Large intestine (tissue), 12 donors: ENCODE measurements at places on chromosomes 5 and 9. TPM values are rescaled to one million over a fixed set of nuclear protein-coding genes. Genes with fewer than 3 reads are reported as not detected.

CNTNAP3 gene
- polyA plus RNA-seq: 3.4 TPM

TESK1 gene
- 53.3 TPM for polyA plus RNA-seq

OR1J2 gene
- polyA plus RNA-seq: not detected

ARL14EPL gene
- not detected for polyA plus RNA-seq

SLC4A9 gene
- 0.22 TPM for polyA plus RNA-seq

PCDHB10 gene
- 2.9 TPM for polyA plus RNA-seq

ASS1 gene
- 704 TPM for polyA plus RNA-seq

SMC2 gene
- polyA plus RNA-seq: 17.4 TPM

FOXD4L3 gene
- polyA plus RNA-seq: 0.12 TPM

OR1Q1 gene
- polyA plus RNA-seq: not detected

PCDHGA2 gene
- polyA plus RNA-seq: 1.3 TPM

ZNF454 gene
- 2.9 TPM for polyA plus RNA-seq

EGFL7 gene
- 47.5 TPM for polyA plus RNA-seq

IL3 gene
- polyA plus RNA-seq: not detected

SNCAIP gene
- 7.3 TPM for polyA plus RNA-seq
